ENCODE measurements at places on chromosomes 11 and 22.

DNA sequence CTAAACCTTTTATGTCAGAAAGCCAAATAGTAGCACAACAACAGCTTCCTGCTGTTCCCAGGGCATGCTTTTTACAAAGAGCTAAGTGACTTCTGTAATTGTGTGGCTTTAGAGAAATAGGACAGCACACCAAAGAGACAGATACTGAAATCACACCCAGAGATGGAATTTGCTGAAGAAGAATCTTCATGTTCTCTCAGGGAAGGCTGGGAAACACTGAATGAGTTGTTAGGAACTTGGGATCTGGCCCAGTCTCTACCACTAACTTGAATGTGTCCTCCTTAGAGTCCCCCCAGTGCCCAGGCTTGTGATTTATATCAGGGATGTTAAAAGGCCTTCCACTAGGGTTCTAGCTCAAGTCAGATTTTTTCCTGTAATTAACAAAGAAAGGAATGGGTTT, 175.2 kb downstream of the DBX1 start:
- DNase-seq, result no peak

- DNase-seq, result no peak
These were observed 27.0 kb upstream of the MUC5B start for GRCh38 chr11:1195682-1196515.

DNA sequence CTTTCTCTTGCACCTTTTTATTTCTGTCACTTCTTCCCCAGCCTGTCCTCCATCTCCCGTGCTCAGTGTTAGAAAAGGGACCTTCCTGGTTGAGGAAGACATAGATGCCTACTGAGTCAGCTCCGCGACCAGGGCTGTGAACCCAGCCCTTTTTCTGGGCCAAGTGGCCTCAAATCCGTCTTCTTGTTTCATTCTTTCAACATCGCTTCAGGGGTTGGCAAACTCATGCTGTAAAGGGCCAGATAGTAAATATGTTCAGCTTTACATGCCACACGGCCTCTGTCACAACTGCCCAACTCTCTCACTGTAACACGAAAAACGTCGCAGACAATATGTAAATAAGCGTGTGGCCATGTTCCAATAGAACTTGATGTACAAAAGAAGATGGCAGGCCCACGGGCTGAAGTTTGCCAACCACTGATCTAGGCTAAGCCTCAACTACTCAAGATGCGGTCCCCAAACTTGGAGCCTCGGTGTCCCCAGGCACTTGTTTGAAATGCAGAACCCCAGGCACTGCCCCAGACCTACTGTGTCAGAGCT, 338.4 kb downstream of the MN1 start:
- DNase-seq, result no peak

GRCh38 chr22:45709060-45709739, 37.6 kb downstream of the ATXN10 start:
- peak; percentile 76 for DNase-seq

DNA sequence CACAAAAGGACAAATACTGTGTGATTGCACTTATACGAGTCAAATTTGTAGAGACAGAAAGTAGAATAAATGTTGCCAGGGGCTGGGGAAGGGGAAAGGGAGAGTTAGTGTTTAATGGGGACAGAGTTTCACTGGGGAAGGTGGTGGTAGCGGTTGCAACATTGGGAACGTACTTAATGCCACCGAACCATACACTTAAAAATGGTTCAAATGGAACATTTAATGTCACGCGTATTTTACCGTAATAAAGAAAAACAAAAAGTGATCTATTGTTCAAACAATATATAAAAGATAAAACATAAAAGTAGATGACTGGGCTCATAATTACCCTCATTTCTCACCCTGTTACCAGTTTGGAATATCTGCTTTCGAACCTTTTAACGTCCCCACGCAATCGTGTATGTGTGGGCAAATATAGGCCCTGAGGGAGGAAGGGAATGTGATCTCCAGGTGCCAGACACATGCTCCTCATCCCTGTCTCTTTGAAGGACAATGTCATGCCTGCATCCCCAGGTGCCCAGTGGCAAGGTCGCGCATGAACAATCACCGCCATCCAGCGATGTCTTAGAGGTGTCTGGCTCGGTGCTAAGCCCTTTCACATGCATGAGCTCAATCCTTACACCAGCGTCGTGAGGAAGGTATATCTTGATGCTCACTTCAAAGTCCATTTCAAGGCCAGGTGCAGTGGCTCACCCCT, 35.3 kb downstream of the LIF start:
- DNase-seq, result no peak

- DNase-seq, result no peak
These were observed 21.7 kb upstream of the PLAAT3 start for GRCh38 chr11:63635762-63636465.
